ENCODE measurements at places on chromosomes 13 and 19. TPM values are rescaled to one million over a fixed set of nuclear protein-coding genes. Genes with fewer than 3 reads are reported as not detected.
A peak's percentile ranks its signal among the peaks of the same experiment; 100 is the strongest.

DNA sequence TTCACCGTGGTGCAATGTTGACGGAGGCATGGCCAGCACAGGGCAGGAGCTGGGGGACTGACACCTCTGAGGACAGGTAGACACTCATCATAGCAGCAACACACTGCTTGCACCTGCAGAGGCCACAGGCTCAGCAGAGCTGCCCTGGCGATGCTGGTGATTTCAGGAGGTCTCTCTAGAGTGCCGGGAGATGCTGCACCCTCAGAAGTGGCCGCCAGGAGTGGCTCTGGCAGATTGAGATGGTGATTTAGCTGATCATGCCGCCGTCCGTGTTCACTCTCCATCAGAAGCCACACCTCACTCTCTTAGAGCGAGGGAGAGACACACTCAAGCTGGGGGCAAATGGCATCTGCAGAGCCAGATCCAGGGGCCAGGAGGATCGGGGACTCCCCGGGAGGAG lies 244.6 kb upstream of the SGCG start:
- H3K27me3 ChIP-seq: peaks cover 5% of the 10 kb centered on the region
- no peak overlapping the region for H3K27ac ChIP-seq
- H3K36me3 ChIP-seq: no peaks in the 10 kb centered on the region
- no peak overlapping the region for H3K4me3 ChIP-seq
- no peak for DNase-seq

GRCh38 chr19:37572203-37572602 lies 22.4 kb downstream of the ZNF571 start:
- DNase-seq: no peak
- no peaks in the 10 kb centered on the region for H3K4me1 ChIP-seq
- no peak overlapping the region for H3K27ac ChIP-seq
- H3K27me3 ChIP-seq: no peaks in the 10 kb centered on the region

DNA sequence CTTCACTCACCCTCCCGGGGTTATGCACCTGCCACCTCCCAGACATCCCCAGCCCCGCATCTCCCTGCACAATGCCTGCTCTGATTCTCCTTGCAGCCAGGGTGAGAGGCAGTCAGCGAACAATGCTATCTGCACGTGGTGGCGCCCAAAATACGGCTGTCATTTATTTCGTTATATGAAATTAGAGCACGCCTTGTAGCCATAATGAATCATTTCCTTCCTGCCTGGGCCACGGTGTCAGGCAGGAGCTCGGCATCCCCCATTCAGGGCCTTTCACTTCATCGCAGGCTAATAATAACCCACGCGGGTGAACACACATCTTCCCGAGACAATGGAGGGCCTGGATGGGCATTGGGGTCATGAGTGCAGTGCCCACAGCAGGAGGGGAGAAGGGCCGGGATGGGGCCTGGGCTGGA lies 143.8 kb upstream of the ZNF507 start:
- peaks cover 33% of the 10 kb centered on the region for H3K27me3 ChIP-seq
- H3K4me1 ChIP-seq: no peaks in the 10 kb centered on the region

GRCh38 chr13:114109641-114110041 lies 22.8 kb downstream of the RASA3 start:
- H3K4me1 ChIP-seq: peaks cover 46% of the 10 kb centered on the region
- H3K27me3 ChIP-seq: no peaks in the 10 kb centered on the region
- no peak for DNase-seq
- H3K4me3 ChIP-seq: no peak overlapping the region

GRCh38 chr13:26011208-26011573 lies 40.6 kb downstream of the SHISA2 start:
- DNase-seq: no peak
- no peak overlapping the region for H3K27ac ChIP-seq
- H3K4me1 ChIP-seq: no peaks in the 10 kb centered on the region
- no peaks in the 10 kb centered on the region for H3K27me3 ChIP-seq
- no peak overlapping the region for H3K4me3 ChIP-seq
- no peaks in the 10 kb centered on the region for H3K36me3 ChIP-seq

- peaks cover 100% of the 10 kb centered on the region for H3K27me3 ChIP-seq
- H3K36me3 ChIP-seq: no peaks in the 10 kb centered on the region
- no peak overlapping the region for H3K4me3 ChIP-seq
- no peak for DNase-seq
- H3K27ac ChIP-seq: no peak overlapping the region
Measured at GRCh38 chr19:49431330-49431749, 6.2 kb downstream of the GFY start.

DNA sequence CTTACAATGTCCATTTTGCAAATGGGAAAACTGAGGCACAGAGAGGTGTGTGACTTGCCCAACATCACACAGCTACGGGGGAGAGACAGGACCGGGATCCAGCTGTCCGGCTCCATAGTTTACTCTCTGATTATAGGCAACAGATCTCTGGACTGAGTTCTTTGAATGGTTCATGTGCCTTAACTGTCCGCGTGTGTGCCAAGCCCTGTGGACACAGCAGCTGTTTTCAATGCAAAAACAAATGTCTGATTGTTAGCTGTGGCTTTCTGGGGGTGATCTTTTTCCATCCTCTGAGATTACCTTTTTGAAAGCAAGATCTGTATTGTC lies 94.1 kb downstream of the KL start:
- H3K4me1 ChIP-seq: peaks cover 29% of the 10 kb centered on the region
- DNase-seq: no peak
- peaks cover 19% of the 10 kb centered on the region for H3K36me3 ChIP-seq
- H3K4me3 ChIP-seq: no peak overlapping the region

DNA sequence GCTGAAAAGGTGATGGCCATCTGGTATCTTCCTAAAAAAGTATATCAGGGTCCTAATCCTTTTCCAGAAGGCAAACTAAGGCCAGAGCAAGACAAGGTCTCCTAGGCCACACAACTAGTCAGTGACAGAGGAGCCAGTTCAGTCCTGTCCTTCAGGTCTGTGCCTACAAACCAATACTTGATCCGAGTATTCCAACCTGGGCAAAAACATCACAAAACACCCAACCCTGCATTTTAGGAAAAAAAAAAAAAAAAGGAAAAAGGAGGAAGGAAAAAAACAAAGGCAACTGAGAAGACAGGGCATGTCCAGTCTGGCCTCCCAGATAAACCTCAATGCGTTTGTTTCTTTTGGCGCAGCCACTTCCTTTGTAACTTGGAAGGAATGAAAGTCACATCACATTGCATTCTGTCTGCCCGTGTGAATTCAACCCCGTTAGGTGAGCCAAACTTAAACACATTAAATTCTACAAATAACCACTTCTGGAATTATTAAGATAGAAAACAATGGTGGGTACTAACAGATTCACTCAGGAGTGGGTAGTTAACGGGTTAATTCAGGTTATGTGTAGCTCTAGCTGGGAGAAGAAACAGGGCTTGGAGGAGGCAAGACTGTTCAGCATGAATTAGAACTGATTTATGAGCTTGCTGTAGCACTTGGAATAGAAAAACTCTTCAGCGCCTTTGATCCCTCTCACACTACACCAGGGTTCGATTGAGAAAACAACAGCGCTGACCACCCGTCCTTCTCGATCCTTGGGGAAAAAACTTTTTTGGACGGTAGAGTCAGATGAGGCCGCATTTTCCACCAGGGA lies 43.0 kb upstream of the HNRNPA1L2 start:
- H3K4me1 ChIP-seq: peaks cover 18% of the 10 kb centered on the region
- peak overlapping the region; percentile 52 for H3K27ac ChIP-seq
- no peaks in the 10 kb centered on the region for H3K36me3 ChIP-seq
- peak; percentile 65 for DNase-seq
- H3K27me3 ChIP-seq: peaks cover 11% of the 10 kb centered on the region

DNA sequence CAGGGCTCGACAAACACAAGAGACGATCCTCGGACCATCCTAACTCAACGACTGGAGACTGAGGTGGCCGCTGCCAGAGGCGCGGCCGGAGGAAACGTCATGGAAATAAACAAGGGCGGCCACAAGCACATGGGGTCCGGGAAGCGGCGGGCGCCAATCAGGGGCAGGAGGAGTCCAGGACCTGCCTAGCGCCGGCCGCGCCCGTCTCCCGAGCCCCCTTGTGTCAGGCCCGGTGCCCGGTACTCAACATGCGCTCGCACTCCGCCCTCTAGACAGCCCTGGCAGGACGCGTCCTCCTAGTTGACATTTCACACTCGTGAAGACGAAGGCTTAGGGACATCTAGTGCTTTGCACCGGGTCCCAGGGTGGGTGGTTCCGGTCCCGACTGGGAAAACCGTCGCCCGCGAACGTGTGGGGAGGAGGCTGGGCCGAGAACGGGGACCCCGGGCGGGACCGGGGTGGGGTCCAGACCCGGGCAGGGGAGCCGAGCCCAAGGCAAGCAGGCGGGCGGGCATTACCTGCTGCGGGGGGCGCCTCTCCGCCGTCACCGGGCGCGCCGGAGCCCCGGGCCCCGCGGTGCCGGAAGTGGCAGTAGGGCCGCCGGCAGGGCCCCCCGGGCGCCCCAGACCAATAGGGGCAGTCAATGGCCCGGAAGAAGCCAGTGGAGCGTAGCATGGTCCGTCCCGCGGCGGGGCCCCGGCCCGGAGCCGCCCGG lies 442 bp downstream of the REXO1 start:
- peak; percentile 80 for DNase-seq
- H3K27me3 ChIP-seq: no peaks in the 10 kb centered on the region
- H3K4me3 ChIP-seq: peak overlapping the region; percentile 98
- peaks cover 18% of the 10 kb centered on the region for H3K36me3 ChIP-seq
- peak overlapping the region; percentile 99 for H3K27ac ChIP-seq

DNA sequence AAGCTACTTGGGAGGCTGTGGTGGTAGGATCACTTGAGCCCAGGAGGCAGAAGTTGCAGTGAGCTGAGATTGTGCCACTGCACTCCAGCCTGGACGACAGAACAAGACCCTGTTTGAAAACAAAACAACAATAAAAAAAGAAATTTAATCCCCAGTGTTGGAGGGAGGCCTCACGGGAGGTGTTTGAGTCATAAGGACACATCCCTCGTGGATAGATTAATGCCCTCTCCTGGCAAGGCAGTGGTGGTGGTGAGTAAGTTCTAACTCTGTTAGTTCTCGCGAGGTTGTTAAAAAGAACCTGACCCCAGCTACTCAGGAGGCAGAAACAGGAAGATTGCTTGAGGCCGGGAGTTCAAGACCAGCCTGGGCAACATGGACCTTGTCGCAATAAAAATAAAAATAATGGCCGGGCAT lies 27.6 kb upstream of the SIN3B start:
- no peak overlapping the region for H3K4me3 ChIP-seq
- no peaks in the 10 kb centered on the region for H3K27me3 ChIP-seq
- DNase-seq: no peak
- no peak overlapping the region for H3K27ac ChIP-seq
- no peaks in the 10 kb centered on the region for H3K4me1 ChIP-seq

- H3K4me3 ChIP-seq: peak within 1 kb of the TSS; percentile 91
- no peaks in the 10 kb centered on the region for H3K27me3 ChIP-seq
- peak within 1 kb of the TSS; percentile 95 for H3K27ac ChIP-seq
- no peaks in the 10 kb centered on the region for H3K36me3 ChIP-seq
- peak; percentile 92 for DNase-seq
Measured at GRCh38 chr19:21505459-21506451, at the start of gene ZNF429. Gene ZNF429, plus strand, starts transcription at chr19:21505602. Its CDS starts 170 bp downstream, at chr19:21505772.

- no peaks in the 10 kb centered on the region for H3K36me3 ChIP-seq
- no peak overlapping the region for H3K4me3 ChIP-seq
- H3K27me3 ChIP-seq: no peaks in the 10 kb centered on the region
- DNase-seq: peak; percentile 65
- H3K27ac ChIP-seq: no peak overlapping the region
- no peaks in the 10 kb centered on the region for H3K4me1 ChIP-seq
Measured at GRCh38 chr19:51407511-51408131, 9.8 kb downstream of the SIGLEC10 start.

Gene ZNF493
- 18.1 TPM for total RNA-seq

Gene SPACA4
- total RNA-seq: not detected

Gene BSPH1
- total RNA-seq: not detected

Gene ONECUT3
- not detected for total RNA-seq

Gene ERICH4
- not detected for total RNA-seq

Gene LGALS4
- 1,765 TPM for total RNA-seq

Data from stomach (tissue), 19 donors.